ENCODE measurements at places on chromosomes 6 and 20.

DNA sequence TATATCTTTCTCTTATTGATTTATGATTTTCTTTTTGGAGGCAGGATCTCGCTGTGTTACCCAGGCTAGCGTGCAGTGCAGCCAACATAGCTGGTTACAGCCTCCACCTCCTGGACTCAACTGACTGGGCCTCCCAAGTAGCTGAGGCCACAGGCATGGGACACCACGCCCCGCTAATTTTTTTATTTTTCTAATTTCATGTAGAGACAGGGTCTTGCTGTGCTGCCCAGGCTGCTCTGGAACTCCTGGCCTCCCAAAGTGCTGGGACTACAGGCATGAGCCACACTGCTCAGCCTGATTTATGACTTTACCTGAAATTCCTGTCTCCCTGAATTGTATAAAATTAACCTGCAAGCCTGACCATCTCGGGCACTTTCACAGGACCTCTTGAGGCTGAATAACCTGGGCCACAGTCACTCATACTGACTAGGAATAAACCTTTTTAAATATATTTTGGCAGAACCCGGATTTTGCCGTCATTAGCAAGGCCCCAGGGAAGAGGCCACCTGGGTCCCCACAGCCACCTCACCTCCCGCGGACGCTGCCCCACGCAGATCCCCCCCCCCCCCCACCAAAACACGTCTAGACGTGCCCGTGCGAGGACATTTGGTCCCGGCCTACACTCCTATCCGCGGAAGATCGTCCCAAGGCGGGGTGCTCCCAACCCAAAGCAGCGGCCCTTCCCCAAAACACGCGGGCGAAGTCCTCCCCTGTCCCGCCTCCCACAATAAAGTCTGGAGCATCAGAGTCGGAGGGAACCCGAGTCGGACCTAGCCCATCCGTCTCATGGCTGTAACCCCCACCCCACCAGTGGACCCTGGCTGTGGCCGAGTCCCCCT, 902 bp downstream of the ZNF337 start:
- no peak for DNase-seq

- DNase-seq = no peak
These were observed 12.8 kb upstream of the TP53TG5 start for GRCh38 chr20:45390931-45391330.

DNA sequence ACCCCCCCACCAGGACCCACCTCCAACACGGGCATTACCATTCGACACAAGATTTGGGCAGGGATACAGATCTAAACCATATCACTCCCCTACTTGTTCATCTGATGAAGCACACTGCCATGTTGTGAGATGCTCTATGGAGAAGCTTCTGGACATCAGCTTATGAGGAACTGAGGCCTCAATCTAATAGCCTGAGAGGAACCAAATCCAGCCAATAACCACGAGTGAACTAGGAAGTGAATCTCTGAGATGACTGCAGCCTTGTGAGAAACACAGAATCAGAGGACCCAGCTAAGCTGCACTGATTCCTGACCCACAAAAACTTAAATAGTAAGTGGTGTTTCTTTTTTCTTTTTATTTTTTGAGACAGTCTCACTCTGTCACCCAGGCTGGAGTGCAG, 21.6 kb upstream of the ZBTB2 start:
- DNase-seq = no peak

DNA sequence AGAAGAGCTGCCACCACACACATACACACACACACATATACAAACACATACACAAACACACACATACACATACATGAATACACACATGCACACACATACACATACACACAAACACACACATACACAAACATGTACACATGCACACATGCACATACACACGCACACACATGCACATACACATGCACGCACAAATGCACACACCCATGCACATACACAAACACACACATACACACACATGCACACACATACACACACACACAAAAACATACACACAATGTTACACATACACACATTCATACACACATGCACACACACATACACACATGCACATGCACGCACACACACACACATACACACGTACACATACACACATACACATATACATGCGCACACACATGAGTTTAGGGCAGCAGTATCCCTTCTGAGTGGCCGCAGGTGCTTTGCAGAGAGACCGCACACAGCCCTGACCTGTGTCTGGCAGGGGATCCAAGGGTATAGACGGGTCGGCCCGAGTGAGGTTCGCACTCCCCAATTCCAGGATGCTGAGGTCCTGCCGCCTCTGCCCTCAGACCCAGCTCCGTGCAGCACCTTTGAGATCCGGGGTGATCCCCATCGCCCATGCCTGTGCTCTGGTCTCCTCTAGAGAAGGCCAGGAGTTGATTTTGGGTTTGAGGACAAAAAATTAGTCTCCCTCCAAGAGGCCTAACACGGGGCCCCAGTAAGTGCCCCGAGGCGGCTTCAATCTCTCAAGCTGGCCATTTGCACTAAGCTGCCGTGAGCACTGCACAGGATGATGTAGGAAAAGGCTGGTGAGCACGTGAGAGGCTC, 56.8 kb downstream of the TMEM242 start:
- DNase-seq = no peak

- DNase-seq = no peak
These were observed 40.3 kb upstream of the C20orf144 start for GRCh38 chr20:33621717-33622400.

DNA sequence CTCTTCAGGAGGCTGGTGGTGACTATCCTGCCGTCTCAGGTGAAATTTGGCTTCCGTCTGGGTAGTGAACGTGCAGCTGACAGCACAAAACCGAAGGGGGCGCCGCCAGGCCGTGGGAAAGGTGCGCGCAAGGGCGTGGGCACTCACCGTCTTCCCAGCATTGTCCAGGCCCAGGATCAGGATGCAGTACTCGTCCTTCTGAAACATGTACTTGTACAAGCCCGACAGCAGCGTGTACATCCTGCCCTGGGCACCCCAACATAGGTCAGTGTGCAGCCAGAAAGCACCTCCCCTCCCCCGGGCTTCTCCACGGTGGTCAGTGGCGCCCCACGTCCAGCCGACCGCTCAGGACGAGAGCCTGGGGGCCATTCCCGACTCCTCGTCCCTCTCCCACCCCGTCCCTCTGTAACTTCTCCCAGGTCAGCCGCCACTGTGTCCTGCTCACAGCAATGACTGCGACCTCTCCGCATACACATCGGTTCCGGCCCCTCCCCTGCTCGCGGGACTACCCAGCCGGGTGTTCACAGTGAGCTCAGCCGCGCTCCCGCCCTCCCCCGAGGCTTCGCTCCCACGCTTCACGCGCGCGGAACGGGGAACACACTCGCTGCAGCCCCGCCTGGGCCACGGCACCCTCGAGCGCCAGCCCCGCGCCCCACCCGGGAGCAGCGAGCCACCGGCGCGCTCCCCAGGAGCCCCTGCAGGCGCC, 771 bp downstream of the ARFRP1 start:
- DNase-seq = no peak

DNA sequence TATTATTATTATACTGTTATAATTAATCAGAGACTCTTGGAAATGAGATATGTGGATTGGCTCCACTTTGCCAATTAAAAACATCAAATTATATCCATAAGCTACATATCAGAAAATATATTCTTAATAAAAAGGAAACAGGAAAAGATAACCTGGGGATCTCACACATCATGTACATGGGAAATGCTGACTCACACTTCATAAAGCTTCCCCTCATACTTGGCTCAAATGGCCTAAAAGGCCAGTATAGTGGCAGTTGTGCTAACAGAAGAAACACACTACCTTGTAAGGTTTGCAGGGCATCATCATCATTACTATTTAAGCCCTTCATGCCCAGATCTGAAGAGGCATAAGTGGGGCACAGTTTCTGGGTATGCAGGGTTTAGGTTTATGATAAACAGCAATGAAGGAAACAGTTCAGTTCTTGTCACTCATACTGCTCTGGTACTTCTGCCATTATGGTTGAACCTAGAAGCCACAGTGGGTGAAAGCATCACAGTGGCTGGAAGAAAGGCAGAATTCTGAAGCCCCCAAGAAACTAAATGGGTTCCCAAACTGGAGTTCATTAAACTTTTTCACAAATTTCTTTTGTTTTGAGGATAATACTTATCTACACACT, 60.6 kb downstream of the BTBD9 start:
- DNase-seq = no peak

GRCh38 chr20:39294137-39294725, 332.1 kb downstream of the DHX35 start:
- no peak for DNase-seq

- DNase-seq = peak; percentile 22
These were observed 487.3 kb upstream of the JARID2 start for GRCh38 chr6:14758421-14759081.

DNA sequence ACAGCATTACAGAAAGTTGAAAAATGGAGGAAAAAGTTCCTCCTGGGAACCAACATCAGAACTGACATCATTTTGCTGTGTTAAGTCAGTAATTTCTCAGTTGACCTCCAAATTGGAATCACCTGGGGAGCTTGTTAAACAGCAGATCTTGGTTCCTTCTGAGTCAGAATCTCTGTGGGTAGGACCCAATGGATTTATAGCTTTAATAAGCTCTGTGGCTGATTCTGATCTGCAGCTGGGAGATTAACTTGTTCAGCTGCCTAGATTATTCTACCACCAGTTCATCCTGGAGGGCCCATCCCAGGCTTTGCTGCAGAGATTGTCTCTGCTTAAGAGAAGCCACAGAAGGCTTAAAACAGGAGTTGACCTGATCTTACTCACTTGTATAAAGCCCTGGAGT, 90.7 kb upstream of the POPDC3 start:
- DNase-seq = no peak

GRCh38 chr6:159969921-159970320, 1.0 kb downstream of the IGF2R start:
- DNase-seq = no peak

DNA sequence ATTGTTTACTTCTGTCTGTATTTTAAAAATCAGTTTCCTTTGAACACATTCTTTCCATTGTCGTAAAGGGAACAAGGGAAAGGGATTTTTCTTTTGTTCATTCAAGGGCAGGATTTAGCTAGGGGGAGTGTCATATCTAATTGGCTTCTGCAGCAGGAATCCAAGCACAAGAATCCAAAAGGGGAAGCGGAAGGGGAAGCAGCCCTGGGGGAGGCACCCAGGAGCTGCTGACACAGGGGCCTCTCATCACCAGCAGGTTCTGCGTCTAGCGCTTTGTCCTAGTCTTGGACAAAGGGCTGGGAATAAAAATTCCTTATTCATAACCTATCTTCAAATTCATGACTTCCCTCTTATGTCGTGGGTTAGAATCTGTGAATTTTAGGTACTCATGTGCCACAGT, 13.7 kb downstream of the RIPK1 start:
- no peak for DNase-seq

- no peak for DNase-seq
These were observed 4.9 kb upstream of the ZFP57 start for GRCh38 chr6:29685718-29686326.

DNA sequence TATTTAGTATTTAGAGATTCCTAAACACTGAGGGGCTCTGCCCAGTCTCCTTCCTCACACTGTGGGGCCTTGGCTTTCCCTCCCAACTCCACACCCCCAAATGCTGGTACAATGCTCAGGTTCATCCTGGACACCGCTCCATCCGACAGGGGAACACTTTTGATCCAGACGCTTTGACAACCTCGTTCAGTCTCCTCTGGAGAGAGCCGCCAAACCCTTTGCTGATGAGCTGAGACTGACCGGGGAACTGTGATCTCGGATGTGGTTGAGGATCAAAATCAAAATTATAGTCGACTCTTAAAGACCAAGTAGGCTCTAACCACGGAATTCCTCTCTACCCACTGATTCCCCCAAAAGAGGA, 38.8 kb upstream of the HLA-E start:
- DNase-seq = no peak

DNA sequence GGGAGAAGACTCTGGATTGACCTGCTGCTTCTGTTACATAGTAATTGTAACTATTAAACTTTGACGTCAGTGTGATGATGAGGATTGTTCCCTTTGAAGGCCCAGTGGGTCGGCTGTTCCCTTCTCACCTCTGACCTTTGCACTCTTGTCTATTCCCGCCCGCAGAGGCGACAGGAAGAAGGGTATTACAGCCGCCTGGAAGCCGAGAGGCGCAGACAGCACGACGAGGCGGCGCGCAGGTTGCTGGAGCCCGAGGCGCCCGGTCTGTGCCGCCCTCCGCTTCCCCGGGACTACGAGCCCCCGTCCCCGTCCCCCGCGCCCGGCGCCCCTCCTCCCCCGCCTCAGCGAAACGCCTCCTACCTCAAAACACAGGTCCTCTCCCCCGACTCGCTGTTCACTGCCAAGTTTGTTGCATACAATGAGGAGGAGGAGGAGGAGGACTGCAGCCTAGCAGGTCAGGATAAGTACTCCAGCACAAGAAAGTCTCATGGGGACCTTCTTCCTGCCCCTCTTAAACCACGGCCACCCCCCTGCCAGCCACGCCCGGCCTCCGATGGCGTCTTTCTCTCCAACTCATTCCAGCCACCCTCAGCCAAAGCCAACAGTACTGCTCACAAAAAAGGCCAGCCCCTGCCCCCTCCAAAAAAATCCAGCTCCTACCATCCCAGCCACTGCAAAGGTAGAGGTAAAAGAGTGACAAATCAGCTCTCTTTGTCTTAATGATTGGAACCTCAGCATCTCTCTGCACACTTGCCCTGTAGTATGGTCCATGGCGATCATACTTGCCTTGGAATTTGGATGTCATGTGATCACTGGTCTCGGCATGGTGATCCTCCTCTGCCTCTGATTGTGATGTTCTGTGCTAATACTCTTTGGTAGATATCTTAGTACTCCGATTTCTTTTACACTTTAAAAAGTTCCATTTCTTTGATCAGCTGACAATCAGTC, 31.6 kb upstream of the KIF25 start:
- DNase-seq = no peak

DNA sequence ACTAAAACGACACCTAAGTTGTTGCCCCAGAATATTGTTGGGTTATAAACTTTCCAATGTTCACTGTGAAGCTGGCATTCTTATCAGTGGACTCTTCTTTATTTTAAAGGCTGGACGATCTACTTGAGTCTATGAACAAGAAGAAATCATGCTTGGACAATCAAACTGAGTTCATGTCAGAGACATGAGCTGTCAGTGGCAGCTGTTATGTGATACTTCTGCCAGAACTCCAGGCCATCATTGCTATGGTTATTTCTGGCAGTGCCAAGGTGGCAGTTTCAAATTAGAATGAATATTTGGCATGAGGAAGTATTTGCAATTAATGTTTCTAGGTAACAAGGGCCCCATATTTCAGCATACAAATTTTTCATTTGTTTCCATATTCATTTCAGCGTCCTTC, 417.3 kb downstream of the LMBRD1 start:
- no peak for DNase-seq

DNA sequence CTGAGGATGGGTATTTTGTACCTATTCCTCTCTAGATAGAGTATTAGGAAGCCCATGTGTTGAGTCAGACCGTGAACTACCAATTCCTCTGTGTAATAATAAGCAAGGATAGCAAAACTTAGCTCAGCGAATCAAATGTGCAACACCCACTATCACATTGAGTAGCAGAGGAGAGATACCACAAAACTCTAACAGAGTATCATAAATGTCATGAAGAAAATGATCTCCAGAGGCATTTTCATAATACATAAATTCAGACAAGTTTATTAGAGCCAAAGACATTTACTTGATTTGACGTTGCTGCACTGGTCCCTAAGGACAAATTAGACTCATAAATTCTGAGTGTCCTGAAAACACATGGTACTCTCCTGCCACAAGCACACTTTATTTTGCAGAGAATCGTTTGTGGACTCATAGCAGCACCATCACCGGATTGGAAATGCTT, 245.2 kb downstream of the HAO1 start:
- no peak for DNase-seq
